ENCODE measurements at places on chromosomes 5 and 9. TPM values are rescaled to one million over a fixed set of nuclear protein-coding genes. Genes with fewer than 3 reads are reported as not detected.

The PCDHB2 gene
- 1.7 TPM for total RNA-seq

The RAPGEF1 gene
- 16.5 TPM for total RNA-seq

The PCDHB11 gene
- 0.44 TPM for total RNA-seq

The TMEM232 gene
- 5.9 TPM for total RNA-seq
